ENCODE measurements at places on chromosomes 7 and 10.

- no peak for DNase-seq
Observed at GRCh38 chr7:102089175-102090098, 197.2 kb upstream of the SH2B2 start.

DNA sequence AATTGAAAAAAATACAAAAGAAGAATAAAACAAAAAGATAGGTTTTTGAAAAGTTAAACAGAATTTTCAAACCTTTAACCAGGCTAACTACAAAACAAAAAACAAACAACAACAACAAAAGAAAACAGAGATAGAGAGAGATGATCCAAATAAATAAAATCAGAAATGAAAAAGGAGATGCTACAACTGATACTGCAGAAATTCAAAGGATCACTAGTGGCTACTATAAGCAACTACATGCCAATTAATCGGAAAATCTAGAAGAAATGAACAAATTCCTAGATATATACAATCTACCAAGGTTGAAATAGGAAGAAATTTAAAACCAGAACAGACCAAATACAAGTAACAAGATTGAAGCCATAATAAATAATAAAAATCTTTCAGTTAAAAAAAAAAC is 326.8 kb upstream of the VSTM2A start:
- DNase-seq, result no peak

GRCh38 chr7:786472-787255 is 45.6 kb upstream of the SUN1 start:
- peak; percentile 57 for DNase-seq

DNA sequence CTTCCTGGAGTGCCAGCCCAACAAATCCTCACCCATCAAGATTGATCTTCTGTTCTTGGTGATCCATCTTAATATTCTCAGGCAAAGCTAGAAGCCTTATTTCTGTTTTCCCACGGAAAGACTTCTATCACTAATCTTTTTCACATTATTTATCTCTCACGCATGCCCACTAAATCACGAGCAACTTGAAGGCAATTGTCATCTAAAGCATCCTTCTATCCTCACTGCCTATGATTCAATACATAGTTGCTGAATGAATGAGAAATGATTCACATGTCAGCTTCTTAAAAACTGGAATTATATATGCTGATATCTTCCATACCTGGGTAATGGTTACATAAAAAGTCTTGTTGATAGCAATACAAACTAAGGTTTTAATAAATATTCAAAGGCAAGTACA is 12.6 kb upstream of the COL1A2 start:
- no peak for DNase-seq

- DNase-seq, result peak; percentile 58
Observed at GRCh38 chr7:99365318-99366141, 9.0 kb upstream of the ARPC1B start.

GRCh38 chr7:100582041-100582579 is 3.8 kb downstream of the LRCH4 start:
- no peak for DNase-seq

DNA sequence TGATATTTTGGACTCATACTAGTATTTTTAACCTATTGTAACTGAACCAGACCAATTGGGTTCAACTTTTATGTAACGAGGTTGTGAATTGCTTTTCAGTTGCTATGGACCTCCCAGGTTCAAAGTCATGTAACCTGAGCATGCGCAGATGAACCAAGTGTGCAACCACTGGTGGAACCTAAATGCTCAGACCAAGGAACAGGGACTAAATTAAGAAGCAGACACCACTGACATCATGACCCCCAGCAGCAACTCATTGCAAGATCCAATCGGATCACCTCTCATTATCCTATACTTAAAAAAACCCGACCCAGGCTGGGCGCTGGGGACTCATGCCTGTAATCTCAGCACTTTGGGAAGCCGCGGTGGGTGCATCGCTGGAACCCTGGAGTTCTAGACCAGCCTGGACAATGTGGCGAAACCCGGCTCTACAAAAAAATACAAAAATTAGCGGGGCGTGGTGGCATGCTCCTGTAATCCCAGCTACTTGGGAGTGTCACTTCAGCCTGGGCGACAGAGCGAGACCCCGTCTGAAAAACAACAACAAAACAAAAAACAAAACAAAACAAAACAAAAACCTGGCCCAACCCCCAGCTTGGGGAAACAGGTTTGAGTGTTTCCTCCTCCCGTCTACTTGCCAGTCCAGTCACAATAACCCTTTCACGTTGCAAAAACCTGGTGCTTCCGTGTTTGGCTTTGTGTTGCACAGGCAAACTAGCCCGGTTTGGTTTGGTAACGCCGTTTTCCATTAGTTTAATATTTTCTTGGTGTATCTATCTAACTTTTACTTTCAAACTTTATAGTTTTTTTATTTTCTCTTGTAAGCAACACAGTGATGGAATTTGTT is 11.3 kb upstream of the ZNF518A start:
- DNase-seq, result no peak

DNA sequence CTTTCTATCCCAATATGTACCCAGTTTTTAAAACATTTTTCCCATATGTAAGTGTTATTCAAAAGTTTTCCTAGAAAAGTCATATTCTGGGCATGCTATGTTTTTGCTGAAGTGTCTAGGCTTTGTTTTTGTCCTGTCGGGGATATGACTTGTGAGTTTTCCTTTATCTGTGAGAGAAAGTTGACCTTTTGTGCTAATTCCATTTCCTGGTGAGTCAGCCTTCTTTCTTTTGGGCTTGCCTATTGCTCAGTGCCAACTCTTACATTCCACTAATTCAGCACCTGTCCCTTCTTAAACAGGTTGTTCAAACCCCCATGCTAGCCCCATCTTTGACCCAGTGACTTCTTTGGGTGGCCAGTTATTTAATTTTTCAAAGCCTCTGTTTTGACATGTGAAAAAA is 146.2 kb downstream of the AHR start:
- DNase-seq, result no peak

DNA sequence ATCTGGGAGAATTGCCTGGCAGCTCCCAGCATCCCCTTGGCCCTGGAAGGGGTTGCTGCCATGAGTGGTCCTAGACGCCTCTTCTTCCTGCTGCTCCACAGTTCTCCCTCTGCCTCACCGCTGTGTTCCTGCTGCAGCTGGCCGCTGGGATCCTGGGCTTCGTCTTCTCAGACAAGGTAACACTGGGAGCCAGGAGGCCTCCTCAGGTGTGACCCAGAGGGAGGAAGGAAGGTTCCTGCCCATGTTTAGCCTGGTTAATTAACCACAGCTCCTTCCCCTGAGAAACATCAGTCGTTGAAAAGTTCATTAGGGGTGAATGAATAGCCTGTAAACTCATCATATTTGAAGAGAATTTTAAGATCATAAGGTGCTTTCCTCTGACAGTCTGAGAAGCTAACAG is 18.2 kb downstream of the TSPAN33 start:
- no peak for DNase-seq

DNA sequence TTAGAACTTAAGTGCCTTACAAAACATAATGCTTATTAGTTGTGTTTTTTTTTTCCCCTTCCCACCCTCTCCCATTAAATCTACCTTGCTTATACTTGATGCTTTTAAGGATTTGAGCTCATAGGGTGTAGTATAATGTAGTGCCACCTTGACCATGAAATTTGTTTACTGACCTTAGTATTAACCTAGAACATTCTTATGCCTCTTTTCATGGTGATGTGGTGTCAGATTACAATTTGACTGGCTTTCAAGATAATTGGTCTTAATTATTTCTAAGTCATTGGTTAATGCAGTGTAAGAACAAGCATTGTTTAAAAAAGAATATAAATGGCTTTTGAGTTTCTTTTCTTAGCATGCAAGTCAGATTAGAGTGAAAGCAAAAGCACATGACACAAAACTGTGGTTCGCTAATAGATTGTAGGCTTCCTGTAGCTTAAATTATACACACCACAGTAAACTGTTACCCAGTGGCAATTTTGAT is 61.8 kb downstream of the ADD3 start:
- DNase-seq, result peak; percentile 62

GRCh38 chr10:26251925-26252324 is 35.4 kb downstream of the GAD2 start:
- DNase-seq, result no peak

GRCh38 chr10:24958091-24958720 is 5.8 kb upstream of the PRTFDC1 start:
- DNase-seq, result no peak

GRCh38 chr10:77501152-77501845 is 136.3 kb downstream of the KCNMA1 start:
- no peak for DNase-seq

GRCh38 chr10:97336006-97336405 is 1.5 kb upstream of the FRAT2 start:
- DNase-seq, result no peak

DNA sequence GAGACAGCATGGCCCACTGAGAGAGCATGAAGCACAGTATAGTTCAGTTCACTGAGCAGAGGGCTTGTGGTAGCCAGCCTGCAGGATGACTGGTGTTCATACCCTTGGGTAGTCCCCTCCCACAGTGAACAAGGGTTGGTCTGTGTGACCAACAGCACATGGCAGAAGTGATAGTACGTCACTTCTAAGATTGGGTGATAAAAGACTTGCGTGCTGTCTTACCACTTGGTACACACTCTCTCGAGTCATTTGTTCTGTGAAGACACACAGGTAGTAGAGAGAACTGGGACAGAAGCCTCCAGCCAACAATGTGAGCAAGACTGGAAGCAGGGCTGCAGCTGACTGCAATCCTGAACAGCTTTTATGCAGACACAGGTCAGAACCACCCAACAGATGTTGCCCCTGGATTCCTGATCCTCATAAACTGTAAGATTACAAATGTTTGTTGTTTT is 14.6 kb downstream of the EPC1 start:
- DNase-seq, result peak; percentile 89

DNA sequence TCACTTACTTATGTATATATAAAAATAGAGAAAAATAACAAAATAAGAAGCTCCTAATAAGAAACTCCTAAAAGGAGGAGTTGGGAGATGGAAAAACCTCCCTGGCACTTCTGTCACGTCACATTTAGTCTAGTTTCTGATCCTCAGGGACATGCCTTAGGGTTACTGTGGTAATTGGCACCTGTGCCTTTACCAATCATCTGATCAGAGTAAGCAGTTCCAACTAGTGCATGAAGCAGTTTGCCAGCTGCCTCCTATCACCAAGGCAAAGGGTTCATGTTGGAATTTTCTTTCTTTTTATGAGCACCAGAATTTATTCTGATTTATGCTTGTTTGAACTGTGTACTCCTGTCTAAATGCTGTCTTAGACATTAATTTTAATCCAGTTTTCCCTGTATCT is 49.9 kb downstream of the ARL4A start:
- DNase-seq, result no peak

GRCh38 chr7:4479367-4480039 is 202.6 kb upstream of the FOXK1 start:
- no peak for DNase-seq

GRCh38 chr7:121873289-121874194 is 581 bp downstream of the PTPRZ1 start:
- no peak for DNase-seq

- DNase-seq, result no peak
Observed at GRCh38 chr7:114365791-114366190, 48.8 kb upstream of the FOXP2 start.

GRCh38 chr7:143048827-143049226 is 3.3 kb upstream of the OR6V1 start:
- no peak for DNase-seq

GRCh38 chr10:97188261-97188711 is 2.5 kb upstream of the SLIT1 start:
- no peak for DNase-seq

- no peak for DNase-seq
Observed at GRCh38 chr7:26992670-26993069, 103.1 kb downstream of the HOXA1 start.

- DNase-seq, result no peak
Observed at GRCh38 chr10:76397181-76398042, 966.0 kb downstream of the LRMDA start.

DNA sequence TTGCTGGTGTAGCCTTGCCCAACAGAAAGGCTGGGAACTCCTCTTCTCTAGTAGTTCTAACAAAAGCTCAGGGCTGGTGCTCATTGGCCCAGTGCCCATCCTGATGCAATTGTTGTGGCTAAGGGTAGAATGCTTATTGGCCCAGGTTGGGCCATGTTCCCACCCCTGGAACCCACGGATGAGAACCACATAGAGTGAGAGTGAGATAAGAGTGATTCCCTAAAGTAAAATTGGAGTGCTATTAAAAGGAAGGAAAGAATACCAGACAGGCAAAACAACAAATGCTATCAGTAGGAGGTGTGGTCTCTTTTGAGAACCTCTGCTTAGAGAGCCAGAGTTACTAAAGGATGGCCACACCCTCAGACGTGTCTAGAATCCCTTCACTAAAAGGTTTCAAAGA is 49.2 kb downstream of the LGI1 start:
- DNase-seq, result no peak

GRCh38 chr10:86506499-86506898 is 15.1 kb downstream of the WAPL start:
- DNase-seq, result no peak

- peak; percentile 100 for DNase-seq
Observed at GRCh38 chr7:142808802-142809583, 38.2 kb downstream of the PRSS2 start.

GRCh38 chr10:29387269-29387668 is 98.4 kb downstream of the LYZL1 start:
- DNase-seq, result no peak

- peak; percentile 22 for DNase-seq
Observed at GRCh38 chr7:2214636-2215035, 18.1 kb downstream of the MAD1L1 start.

DNA sequence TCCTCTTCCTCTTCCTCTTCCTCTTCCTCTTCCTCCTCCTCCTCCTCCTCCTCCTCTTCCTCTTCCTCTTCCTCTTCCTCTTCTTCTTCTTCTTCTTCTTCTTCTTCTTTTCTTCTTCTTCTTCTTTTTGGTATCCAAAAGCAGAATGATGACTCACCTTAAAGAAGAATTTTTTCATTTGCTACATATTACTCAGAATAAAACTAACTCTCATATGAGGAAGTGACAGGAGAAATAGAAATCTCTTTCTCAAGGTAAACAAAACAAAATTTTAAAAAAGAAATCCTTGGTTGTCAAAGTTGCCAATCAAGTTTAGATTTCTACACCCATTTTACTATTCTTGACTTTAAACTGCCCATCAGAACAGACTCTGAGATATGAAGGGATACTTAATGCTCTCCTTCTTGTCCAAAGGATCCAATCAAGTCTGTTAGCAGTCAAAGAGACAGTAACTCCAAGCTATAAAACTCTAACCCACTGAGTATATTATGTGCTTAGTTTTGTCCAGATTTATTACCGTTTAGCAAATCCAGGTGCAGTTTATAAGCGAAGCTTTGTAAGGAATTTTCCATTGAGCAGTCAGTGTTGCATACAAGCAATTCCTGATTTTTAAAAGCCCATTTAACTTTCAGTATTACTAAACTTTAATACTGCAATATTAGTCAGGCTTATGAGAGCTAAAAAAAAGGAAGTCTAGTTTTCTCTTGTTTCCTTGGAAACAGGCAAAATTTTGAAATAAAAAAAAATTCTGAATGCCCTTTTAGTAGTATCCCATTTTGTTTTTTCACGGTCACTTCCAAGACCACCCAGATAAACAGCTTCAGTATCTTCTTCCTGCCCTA is 43.1 kb upstream of the SNX13 start:
- no peak for DNase-seq

- DNase-seq, result no peak
Observed at GRCh38 chr10:80537736-80538480, at the start of gene SH2D4B. Gene SH2D4B, plus strand, starts transcription at chr10:80537902. Its CDS starts 430 bp downstream, at chr10:80538332.

GRCh38 chr7:152949790-152950189 is 190.2 kb downstream of the ACTR3B start:
- DNase-seq, result no peak

- DNase-seq, result no peak
Observed at GRCh38 chr10:47073967-47074366, 162.7 kb downstream of the PTPN20 start.

All from CD4-positive, alpha-beta T cell treated with Interleukin-4 for 4 hours (primary cell).